ENCODE measurements at places on chromosomes 12 and 14. TPM values are rescaled to one million over a fixed set of nuclear protein-coding genes. Genes with fewer than 3 reads are reported as not detected.

GRCh38 chr12:12626471-12626870, 14.8 kb downstream of the CREBL2 start:
- DNase-seq, result no peak

DNA sequence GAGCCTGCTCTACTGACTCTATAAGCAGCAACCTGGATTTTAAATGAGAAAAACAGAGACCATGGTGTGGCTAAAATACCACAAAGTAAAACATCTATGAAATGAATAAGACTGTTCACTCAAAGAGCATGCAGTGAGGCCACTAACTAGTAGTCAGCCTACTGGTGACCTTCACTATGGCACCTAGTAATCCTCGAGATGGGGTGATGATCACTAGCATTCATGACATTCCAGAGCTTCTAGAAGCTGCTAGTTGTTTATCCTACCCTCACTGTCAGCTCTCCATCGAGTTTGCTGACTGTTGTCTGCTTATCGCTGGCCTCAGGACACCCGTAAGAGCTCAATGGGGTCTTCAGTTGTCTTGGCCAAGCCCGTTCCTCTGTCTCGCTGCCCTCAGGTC, 13.7 kb downstream of the SPTB start:
- DNase-seq, result no peak

CABP1 gene
- 0.45 TPM for total RNA-seq

- DNase-seq, result no peak
Observed at GRCh38 chr14:51431033-51431709, 191.1 kb downstream of the TMX1 start.

CCDC196 gene
- not detected for total RNA-seq

DNA sequence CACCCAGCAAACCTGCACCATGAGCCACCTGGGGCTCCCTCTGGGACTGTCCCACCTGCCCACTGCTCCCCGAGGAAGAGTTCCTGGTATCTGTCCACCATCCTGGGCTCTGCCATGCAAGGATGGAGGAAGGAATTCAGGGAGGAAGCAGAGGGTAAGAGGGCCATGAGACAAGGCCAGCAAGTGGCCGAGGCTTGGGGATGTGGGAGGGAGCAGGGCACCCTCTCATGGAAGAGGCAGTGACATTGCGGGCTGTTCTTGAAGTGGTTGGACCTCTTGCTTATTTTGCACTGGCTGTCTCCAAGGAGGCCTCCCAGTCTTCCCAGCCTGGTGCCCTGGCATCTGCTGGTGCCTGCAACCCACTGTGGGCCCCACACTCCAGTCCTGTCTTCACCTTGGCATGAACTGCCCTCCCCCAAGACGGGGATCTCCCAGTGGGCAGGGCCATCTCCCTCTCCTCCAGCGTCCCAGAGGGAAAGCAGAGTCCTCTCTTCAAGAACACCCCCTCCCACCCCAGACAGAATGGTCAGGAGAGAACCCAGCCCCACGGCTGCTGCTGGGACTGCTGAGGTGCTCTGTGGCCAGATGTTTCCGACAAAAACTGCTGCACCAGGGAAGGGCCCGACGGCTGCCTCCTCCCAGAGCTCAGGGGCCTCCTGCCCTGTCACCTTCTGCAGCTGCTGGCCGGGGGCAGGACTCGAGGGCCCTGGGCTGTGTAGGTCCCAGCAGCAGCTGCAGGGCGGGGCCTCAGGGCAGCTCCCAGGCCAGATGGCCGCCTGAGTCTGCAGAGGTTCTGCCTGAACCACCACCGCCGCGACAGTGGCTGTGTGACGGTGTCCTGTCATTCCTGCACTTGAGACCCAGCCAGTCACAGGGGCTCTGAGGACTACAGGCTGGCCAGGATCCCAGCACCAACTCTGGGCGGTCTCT, 1.8 kb upstream of the AKT1 start:
- DNase-seq, result peak; percentile 68

Measured in LHCN-M2 (cell line).